Neural progenitor cell (in vitro differentiated cells): ENCODE measurements at places on chromosomes 16 and 17. TPM values are rescaled to one million over a fixed set of nuclear protein-coding genes. Genes with fewer than 3 reads are reported as not detected.

ESRP2 gene
- total RNA-seq: 1.5 and 5.4 TPM in 2 replicates

NPIPB13 gene
- total RNA-seq: 1.9 and 4.0 TPM in 2 replicates

DNA sequence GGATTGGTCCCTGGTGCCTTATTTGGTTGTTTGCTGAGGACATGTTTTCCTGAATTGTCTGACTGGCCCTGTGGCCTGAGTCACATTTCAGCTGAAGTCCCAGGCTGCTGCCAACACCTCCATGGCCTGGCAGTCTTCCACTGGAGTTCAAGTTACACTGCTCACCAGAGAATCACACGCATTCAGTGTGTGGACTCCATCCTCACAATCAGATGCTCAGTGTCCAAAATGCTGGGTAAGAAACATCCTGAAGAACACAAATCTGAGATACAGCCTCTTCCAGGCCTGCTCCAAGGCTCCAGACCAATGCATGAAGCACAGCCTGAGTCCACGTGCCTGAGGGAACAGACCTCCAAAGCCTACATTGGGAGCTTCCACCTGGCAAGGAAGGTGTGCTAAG lies 19.2 kb downstream of the CD300LB start:
- peaks cover 16% of the 10 kb centered on the region for H3K27me3 ChIP-seq
- H3K27ac ChIP-seq: no peak overlapping the region
- H3K36me3 ChIP-seq: no peaks in the 10 kb centered on the region
- DNase-seq: no peak
- H3K4me3 ChIP-seq: no peak overlapping the region

DNA sequence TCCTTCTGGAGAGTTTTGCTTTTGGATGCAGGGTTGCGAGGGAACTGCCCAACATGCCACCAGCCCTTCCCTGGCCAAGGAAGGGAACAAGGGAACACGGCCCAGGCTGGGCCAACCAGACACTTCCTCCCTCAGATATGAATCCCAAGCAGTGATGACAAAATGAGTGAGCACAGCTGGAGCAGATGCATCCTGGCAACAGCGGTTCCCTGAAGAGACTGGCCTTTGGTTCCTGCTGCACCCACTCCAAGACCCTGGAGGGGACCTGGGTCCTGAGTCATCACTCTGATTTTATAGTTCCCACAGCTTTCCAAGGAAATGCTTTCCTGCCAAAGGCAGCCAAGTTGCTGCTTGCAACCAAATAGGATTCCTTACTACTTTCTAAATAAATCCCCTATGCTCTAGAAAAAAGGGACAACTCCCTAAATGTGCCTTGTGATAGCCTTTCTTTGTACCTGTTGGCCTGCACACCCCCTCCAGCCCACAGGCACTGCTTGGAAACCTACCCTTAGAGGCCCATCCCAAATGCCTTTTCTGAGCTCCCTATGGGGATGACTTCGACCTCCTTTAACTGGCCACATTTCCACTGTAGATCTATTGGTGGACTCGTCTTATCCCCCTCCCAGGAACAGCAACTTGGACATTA lies 5.3 kb downstream of the ST3GAL2 start:
- H3K4me3 ChIP-seq: no peak overlapping the region
- no peaks in the 10 kb centered on the region for H3K36me3 ChIP-seq
- DNase-seq: no peak
- no peaks in the 10 kb centered on the region for H3K27me3 ChIP-seq
- H3K4me1 ChIP-seq: peaks cover 41% of the 10 kb centered on the region

DNA sequence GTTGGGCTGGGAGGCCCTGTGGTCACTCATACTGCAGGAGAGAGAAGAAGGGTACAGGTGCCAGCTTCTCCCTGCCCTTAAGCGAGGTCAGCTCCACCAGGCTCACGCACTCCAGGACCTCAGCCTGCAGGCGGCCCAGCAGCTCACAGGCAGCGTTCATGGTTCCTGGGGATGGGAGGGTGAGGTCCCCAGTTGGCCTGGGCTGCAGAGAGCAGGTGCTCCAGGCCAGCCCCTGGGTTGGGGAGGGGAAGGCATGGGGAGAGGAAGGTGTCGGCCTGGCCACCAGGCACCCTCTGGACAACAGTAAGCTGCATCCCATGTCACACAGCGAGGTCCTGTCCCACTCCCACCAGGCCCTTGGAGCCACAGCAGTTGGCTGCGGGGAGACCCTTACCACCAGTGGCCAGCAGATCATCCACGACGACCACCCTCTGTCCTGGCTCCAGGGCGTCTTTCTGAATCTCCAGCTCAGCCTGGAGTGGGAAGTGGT lies 2.0 kb downstream of the APRT start:
- H3K4me3 ChIP-seq: no peak overlapping the region
- peak overlapping the region; percentile 70 for H3K27ac ChIP-seq
- no peaks in the 10 kb centered on the region for H3K27me3 ChIP-seq
- DNase-seq: no peak
- H3K36me3 ChIP-seq: no peaks in the 10 kb centered on the region

- H3K4me1 ChIP-seq: peaks cover 4% of the 10 kb centered on the region
- H3K27ac ChIP-seq: no peak overlapping the region
- no peaks in the 10 kb centered on the region for H3K27me3 ChIP-seq
- no peak overlapping the region for H3K4me3 ChIP-seq
These were observed 39.2 kb downstream of the TEKT5 start for GRCh38 chr16:10655415-10655977.

DNA sequence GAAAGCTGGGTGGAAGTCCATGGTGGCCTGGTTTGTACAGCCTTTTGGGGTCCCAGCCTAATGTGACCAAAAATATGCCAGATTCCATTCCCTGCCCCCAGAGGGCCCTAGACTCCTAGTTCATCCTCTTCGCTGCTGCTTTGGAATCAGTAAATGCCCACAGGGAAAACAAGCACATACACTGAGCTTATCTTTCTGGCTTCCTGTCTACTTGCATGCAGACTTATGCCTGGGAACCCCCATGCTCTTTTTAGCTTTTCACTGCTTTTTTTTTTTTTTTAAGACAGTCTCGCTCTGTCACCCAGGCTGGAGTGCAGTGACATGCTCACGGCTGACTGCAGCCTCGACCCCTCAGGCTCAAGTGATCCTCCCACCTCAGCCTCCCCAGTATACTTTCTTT lies 6.2 kb upstream of the CD300LG start:
- DNase-seq: peak; percentile 47
- no peaks in the 10 kb centered on the region for H3K36me3 ChIP-seq
- H3K27ac ChIP-seq: no peak overlapping the region
- H3K4me3 ChIP-seq: no peak overlapping the region
- H3K4me1 ChIP-seq: no peaks in the 10 kb centered on the region

- peak overlapping the region; percentile 44 for H3K4me3 ChIP-seq
- no peak overlapping the region for H3K27ac ChIP-seq
- H3K36me3 ChIP-seq: no peaks in the 10 kb centered on the region
- peaks cover 79% of the 10 kb centered on the region for H3K27me3 ChIP-seq
- H3K4me1 ChIP-seq: peaks cover 16% of the 10 kb centered on the region
- peak; percentile 67 for DNase-seq
These were observed 4.1 kb downstream of the SP6 start for GRCh38 chr17:47846716-47847340.
